ENCODE measurements at places on chromosomes 6 and 20.

DNA sequence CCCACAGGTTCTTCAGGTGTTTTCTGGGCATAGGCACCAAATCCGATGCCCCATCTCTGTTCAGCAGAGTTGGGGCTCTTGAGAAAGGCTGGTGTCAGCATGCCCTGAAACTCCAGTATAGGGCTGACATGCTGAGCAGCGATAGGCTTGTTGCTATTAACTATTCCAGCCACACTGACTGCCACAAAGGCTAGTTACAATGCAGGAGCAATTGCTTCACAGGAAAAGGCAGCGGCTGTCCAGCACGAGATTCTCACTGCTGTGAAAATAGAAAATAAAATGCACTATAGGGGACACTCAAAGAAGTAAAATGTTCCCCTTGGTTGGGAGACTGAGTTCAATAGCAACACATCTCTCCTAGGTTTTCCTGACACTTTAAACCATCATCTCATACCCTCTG, 112.4 kb downstream of the BFSP1 start:
- DNase-seq: no peak

- no peak for DNase-seq
Observed at GRCh38 chr20:16621435-16622141, 48.3 kb upstream of the KIF16B start.

DNA sequence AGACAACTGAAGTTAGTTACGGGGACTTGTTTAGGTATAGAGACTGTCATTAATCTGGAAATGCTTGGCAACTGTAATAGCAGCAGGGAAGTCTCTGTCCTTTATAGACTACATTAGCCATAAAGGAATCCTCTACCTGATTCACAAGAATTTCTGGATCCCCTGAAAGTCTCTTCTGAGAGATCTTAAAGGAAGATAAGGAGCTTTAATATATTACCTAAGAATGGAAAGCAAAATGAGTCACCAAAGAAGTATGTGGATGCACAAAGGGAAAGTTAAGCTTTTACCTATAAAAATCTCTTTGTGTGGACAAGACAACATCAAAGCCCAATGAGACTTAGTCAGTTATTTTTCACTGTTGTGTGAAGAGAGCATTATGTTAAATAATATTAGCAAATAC, 92.2 kb upstream of the RSPO3 start:
- DNase-seq: no peak

DNA sequence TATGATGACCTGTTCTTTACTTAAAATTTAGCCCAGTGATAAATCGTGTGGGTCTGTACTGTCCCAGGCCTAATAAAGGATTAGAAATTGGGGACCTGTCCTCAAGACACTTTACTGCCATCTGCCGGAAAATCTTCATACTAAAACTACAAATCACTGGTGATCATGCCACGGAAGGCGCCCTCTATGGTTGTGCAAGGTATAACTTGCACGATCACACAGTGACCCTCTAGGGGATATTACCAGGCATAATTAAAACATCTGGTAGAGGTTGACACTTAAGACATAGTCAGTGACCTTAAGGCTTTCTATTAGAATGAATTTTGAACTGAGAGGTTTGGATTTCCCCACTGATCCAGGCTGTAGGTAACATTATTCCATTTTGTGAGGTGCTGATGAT, 172.6 kb downstream of the BMP2 start:
- DNase-seq: no peak

DNA sequence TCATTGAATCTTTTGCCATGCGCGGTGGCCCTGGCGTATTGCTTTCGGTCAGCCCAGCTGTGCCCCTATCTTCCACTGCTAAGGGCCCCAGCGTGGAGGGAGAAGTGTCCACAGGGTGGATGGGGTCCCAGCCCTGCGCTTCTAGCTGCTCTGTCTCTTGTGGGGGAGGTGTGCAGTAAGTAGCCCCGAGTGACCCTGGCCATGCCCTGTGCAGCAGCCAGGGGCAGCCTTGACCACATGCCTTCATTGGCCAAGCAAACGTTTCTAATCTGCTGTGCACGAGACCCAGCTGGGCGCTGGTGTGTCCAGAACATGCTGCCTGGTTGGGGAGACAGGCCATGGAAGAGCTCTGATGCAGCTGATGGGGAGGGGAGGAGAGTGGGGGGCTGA, 13.6 kb downstream of the TMEM181 start:
- DNase-seq: no peak

- no peak for DNase-seq
Observed at GRCh38 chr6:13308332-13308731, 20.0 kb downstream of the TBC1D7 start.

DNA sequence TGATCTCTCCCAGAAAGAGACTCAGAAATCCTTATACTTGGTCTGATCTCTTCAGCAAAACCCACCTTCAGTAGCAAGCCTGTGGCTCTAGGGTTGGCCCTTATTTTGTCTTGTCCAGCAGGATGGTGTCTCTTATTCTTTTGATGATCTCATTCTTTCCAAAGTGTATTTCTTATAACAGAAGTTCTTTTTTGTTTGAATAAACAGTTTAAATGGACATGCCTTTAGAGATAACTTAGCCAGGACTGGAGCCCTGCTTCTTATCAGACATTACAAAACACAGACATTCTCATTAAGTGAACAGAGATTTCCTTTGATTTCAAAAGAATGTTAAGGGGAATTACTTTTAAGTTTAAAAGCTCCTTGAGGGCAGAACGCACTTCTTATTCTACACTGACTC, 31.7 kb downstream of the KCNS1 start:
- DNase-seq: no peak

- DNase-seq: no peak
Observed at GRCh38 chr6:42963855-42964605, 3.5 kb downstream of the GNMT start.

- DNase-seq: no peak
Observed at GRCh38 chr6:109172101-109172746, 76.9 kb downstream of the CEP57L1 start.

DNA sequence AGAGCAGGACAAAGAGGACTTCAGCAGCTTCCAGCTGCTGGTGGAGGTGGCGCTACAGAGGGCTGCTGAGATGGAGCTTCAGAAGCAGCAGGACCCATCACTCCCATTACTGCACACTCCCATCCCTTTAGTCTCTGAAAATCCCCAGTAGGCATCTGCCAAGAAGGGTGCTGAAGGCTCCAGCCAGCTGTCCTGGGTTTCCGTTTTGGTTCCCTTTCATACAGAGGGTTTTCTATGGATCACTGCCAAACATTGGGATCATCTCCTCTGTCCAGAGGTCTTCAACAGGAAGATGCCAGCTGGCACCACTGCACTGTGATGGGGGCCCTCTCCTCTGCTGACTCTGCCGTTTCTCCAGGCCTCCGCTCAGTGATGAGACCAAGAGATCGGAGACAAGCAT, 14.3 kb upstream of the RAB5IF start:
- DNase-seq: no peak

DNA sequence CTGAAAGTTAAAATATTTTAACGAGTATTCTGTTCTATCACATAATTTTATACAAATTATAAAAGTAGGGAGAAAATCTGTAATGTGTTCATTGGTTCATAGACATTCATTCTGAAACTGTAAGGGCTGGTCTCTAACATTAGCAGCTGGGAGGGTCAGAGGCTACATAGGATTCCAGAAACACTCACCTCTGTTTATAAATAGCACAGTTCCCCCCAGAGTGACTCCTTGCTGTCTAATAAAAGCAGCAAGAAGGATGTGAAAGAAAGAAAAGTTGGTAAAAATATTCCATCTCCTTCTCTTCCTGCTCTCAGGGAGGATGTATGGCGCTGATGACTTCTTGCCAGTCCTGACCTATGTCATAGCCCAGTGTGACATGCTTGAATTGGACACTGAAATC, 25.3 kb upstream of the NAA20 start:
- no peak for DNase-seq

All from NCI-H2107 (cell line).